Stimulated activated effector memory CD8-positive, alpha-beta T cell treated with anti-CD3 and anti-CD28 coated beads, Interleukin-12 subunit alpha, Interleukin-12 subunit beta, amount 100 ng/mL, for 72 hours (primary cell): ENCODE measurements at places on chromosomes 2 and 18.

DNA sequence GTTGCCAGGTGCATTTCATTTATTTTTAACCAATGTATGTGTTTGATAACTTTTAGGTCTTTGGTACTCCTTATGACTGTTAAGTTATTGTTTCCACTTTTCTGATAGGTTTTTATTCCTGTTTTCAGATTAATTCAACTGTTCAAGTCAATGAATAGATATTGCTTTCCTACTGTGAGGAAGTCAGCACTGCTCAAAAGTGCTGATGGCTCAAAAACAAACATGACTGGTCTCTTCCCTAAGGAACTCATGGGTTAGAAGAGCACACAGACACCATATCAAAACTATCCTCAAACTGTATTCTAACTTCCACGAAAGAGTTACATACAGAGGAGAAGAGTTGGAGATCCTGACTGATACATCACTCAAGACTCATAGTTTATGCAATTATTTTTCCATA lies 39.9 kb upstream of the REG3G start:
- DNase-seq, result no peak

GRCh38 chr2:200913654-200914053 lies 24.5 kb downstream of the NIF3L1 start:
- no peak for DNase-seq

DNA sequence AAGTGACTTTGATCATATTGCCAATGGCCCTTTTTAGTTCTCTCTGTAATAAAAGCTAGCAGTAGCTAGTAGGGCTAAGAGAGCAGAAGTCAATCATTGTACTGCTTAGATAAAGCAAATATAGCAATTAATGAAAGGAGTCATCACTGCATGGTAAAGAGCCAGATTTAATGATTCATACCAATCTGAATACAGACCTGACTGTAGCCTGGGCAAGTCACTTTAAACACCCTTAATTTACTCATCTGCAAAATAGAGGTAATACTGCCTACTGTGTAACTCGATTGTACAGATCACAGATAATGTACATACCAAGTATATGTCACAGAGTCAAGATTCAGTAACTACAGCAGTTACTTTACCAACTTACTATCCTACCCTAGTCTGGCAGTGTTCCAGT lies 63.6 kb downstream of the ASXL2 start:
- DNase-seq, result no peak

DNA sequence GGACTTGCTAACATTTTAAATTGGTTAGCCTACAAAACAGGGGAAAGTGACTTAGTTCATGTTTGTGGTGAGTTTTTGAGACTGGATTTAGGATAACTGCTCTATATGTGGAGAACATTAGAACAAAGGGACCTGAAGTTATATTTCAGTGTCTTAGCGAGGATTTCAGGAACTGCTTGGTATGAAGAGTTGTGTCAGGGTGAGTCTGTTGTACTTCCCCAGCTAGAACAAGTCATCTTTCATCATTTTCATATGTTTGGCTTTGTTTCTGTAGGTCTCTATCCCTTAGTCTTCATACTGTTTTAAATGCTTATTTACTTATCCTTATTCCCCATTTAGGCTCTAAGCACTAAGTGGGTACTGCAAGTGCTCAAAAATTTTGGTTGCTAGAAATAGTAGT lies 41.9 kb downstream of the KCMF1 start:
- DNase-seq, result no peak

DNA sequence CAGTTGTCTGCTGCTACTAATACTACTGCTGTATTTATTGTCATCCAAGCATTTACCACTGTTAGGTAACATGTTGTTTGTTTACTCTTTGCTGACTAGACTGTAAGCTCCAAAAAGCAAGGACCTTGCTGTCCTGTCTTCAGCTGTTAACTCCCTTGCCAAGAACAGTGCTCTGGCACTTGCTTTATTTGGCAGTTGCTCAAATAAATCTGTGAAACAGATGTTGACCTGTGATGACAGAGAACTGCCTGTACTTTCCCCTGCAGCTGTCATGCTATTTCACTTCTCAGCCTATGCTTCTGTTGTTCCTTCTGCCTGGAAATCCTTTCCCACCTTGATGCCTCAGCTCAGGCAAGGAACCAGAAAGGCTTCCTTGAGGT lies 181.2 kb downstream of the ATAD2B start:
- DNase-seq, result no peak

GRCh38 chr2:79910643-79911042 lies 393.9 kb downstream of the LRRTM1 start:
- DNase-seq, result no peak

- no peak for DNase-seq
Measured at GRCh38 chr2:240832921-240833494, 13.0 kb upstream of the KIF1A start.

- no peak for DNase-seq
Measured at GRCh38 chr2:196702641-196703040, 63.1 kb downstream of the CCDC150 start.

- no peak for DNase-seq
Measured at GRCh38 chr2:171837736-171838135, 56.3 kb downstream of the SLC25A12 start.

DNA sequence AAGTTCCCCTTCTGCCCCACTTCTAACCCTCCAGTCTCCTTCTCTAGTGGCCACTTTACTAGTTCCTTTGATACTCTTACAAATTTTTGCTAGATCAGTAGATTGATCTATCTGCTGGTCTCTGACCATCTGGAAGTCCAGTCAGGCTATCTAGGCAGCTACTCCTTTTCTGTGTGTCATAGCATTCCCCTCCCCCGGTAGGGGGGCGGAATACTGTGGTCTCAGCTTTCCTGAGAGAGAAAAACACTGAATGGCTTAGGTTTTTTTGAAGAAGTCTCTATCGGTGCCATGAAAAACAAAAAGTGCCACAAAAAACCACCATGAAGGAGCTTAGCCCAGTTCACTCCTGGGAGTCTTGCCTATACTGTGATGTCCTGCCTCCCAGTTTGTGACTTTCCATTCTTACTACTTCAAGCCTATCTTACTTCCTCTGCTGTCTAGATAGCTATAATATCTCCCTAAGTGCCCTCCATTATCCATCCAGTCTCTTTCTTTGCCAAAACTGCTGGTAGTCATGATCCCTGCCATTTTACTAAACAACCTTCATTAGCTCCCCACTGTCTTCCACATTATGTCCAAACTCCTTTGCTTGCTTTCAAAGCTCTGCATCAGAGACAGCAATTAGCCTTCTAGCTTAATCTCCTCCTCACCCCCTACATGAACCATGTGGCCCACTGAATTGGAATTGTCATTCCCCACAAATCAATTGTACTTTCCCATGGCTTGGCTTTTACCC lies 29.9 kb downstream of the TPGS2 start:
- no peak for DNase-seq

- no peak for DNase-seq
Measured at GRCh38 chr2:171147081-171147480, 13.6 kb downstream of the TLK1 start.

GRCh38 chr2:161975062-161975812 lies 98.8 kb downstream of the DPP4 start:
- no peak for DNase-seq

GRCh38 chr2:3204031-3204821 lies 173.4 kb downstream of the EIPR1 start:
- no peak for DNase-seq

GRCh38 chr2:14975381-14975780 lies 342.9 kb downstream of the LRATD1 start:
- no peak for DNase-seq

- DNase-seq, result no peak
Measured at GRCh38 chr2:193537531-193537930, 1342.8 kb upstream of the TMEFF2 start.

- DNase-seq, result no peak
Measured at GRCh38 chr2:52572469-52572894, 1195.1 kb upstream of the CHAC2 start.

GRCh38 chr18:64405161-64405560 lies 256.3 kb upstream of the LINC00305 start:
- no peak for DNase-seq

GRCh38 chr2:27584597-27584996 lies 1.8 kb downstream of the ZNF512 start:
- DNase-seq, result no peak

DNA sequence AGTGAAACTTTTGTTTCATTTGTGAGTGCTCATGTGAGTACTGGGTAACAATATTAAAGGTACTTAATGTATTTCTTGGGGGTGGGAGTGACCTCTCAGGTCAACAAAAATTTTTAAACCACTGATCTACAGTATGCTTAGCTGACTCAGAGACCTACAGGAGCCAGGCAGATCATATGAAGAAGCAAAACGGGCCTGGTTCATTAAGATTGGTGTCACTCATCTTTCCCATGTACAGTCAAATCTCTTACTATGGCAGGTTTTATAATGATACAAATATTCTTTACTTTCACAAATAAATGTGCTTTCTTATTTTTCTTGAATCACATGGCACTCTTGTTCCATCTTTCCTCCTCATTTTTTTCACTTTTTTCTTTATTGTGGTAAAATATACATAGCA lies 7.7 kb upstream of the TMSB10 start:
- DNase-seq, result no peak

GRCh38 chr18:37489011-37489410 lies 76.6 kb downstream of the CELF4 start:
- no peak for DNase-seq

DNA sequence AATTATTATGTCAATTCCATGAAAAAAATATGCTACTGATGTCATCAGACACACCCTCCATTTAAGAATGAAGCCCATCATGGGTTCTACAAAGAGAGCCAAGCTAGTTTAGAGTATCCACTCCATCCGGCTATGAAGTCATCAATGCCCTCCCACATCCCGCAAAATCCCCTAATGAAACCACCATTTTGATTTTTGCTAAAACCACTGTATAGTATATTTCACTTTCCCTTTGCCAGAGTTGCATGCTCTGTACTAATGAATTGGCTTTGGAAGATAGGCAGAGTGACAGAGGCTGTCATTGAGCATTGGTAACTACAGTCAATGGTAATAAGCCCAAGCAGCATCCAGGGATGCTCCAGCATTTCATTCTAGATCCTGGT lies 118.6 kb downstream of the ANKRD44 start:
- peak; percentile 72 for DNase-seq

DNA sequence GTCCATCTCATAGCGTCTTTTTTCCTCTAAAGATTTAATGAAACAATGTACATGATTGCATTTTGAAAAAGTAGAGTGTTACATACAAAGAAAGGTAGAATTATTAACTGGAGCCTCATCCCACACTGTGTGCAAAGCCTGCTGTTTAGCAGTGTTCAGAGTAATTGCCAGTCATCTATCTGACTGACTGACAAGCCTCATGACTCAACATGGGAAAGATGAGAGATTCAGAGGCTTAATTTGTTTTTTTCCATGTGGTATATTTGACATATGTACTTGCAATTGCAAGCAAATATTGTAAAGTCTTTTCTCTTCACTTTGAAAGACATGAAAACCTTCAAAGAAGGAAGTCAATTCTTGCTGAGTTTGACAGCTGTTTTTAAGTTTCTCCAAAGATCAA lies 14.7 kb downstream of the PCARE start:
- DNase-seq, result no peak

DNA sequence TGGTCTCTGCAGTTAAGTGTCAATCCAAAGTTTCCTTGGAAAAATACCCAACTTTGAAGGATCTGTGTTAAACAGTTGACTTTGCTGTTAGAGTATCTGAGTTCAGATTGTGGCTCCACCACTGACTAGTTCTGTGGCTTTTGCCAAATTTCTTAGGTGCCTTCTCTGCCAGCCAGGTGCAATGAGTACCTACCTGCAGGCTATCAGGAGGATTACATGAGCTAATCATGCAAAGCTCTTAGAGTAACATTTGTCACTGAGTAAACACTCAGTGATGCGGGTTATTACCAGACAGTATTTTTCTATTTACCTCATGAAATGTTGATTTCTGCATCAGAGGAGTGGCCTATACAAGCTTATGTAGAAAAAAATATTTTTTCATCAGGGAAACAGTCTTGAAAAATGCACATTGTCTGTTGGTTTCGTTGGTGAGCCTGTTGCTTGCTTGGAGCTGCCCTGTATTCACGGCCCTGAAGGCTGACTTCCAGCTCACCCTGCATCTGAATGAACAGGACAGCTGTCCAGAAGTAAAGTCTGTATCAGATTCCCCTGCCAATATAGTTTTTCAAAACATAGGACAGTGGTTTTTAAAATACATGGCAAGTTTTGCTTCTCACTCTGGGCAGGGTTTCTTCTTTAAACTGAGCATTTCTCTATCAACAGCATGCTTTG lies 235.1 kb downstream of the CDCA7 start:
- DNase-seq, result no peak

DNA sequence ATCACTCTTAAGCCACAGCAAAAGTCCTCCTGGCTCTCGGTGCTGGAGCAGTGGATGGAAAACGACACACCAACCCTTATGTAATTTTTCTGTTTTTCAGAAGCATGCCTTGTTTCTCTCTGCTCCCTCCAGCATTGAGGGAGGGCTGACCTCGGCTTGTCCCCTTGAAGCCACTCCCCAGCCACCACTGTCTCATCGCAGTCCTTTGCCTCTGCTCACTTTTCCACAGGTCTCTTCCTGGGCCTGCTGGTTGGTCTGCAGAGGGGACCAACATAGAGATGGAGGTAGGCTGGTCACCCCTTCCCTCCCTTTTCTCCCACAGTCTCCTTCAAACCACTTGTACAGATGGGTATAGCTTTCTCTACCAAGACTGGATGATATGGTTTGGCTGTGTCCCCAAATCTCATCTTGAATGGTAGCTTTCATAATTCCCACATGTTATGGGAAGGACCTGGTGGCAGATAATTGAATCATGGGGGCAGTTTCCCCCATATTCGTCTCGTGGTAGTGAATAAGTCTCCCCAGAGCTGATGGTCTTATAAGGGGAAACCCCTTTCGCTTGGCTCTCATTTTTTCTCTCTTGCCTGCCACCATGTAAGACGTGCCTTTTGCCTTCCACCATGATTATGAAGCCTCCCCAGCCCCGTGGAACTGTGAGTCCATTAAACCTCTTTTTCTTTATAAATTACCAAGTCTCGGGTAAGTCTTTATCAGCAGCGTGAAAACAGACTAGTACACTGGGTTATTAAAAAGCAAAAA lies 14.3 kb upstream of the RIOK3 start:
- DNase-seq, result peak; percentile 43

GRCh38 chr2:86697551-86698104 lies 22.5 kb upstream of the RMND5A start:
- DNase-seq, result no peak
